Astrocyte (in vitro differentiated cells and primary cell): ENCODE measurements at places on chromosomes 3 and 15. TPM values are rescaled to one million over a fixed set of nuclear protein-coding genes. Genes with fewer than 3 reads are reported as not detected.

GRCh38 chr3:123336001-123336400 is 112.9 kb downstream of the ADCY5 start:
- peaks cover 24% of the 10 kb centered on the region for H3K27me3 ChIP-seq
- no peaks in the 10 kb centered on the region for H3K36me3 ChIP-seq
- no peak for DNase-seq
- H3K4me3 ChIP-seq, result no peak overlapping the region
- no peaks in the 10 kb centered on the region for H3K4me1 ChIP-seq

DNA sequence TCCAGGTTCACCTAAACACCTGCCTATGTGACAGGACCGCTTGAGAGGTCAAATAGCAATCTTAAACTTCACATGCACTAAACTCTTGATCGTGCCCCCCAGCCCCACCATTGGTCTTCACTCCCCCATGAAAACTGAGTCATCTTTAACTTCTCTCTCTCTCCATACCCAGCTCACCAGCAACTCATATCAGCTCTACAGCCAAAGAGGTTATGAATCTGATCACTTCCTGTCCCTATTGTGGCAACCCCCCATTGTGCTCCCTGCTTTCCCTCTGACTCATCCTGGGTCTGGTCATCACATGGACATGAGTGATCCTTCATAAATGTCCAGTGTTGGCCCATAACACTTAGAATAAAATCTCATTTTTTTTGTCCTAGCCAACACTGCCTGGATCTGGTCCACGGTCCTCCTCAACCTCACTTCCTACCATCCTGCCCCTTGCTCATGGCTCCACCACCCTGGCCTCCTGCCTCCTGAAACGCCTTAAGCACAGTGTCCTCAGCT is 103.4 kb upstream of the HACD2 start:
- H3K27ac ChIP-seq, result peak overlapping the region; percentile 87
- peaks cover 32% of the 10 kb centered on the region for H3K4me1 ChIP-seq
- H3K27me3 ChIP-seq, result no peaks in the 10 kb centered on the region
- H3K4me3 ChIP-seq, result no peak overlapping the region

GRCh38 chr3:150227839-150228238 is 180.3 kb upstream of the TSC22D2 start:
- peaks cover 5% of the 10 kb centered on the region for H3K4me1 ChIP-seq
- H3K27ac ChIP-seq, result no peak overlapping the region
- no peaks in the 10 kb centered on the region for H3K27me3 ChIP-seq
- no peaks in the 10 kb centered on the region for H3K36me3 ChIP-seq

DNA sequence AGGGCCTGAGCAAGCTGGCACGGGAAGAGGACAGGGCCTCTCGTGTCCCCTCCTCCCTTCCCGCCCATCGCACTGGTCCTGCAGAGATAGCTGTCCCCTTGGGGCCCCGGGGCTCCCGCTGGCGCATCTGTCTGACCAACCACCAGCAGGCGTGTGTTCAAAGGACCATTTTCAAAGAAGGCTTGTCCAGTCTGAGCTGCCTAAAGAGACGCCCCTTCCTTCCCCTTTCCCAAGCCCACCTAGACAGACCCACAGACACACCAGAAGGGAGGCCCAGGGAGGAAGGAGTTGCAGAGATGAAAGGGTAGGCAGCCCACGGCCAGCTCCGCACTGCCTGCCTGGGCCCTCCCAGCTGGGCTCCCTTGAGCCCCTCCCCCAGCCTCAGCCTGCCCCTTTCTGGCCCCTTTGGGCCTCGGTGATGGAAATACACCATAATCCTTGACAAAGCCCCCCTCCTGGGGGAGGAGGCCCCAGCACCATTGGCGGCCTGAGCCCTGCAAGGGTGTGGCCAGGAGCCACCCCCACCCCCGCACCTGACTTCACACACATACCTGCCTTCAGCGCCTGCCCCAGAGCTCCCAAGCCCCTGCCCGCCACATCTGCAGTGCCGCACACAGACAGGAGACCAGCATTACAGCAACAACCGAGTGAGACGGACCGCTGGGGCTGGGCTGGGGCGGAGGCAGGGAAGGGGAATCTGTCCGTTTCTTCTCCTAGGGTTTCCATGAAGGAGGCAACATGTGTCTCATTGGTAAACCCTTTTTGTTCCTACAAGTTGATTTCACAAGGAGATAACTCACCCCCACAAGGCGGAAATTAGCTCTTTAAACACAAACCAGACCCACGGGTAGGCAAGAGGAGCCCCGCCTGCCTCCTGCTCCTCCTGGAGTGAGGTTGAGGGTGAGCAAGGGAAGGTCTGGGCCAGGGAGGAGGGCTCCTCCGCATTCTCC is at the start of gene STRA6:
Gene STRA6 (minus strand): TSS at position 336 of the 950 bp plus-strand sequence. CDS start 520 bp downstream, outside the sequence.
- H3K36me3 ChIP-seq, result no peaks in the 10 kb centered on the region
- H3K27me3 ChIP-seq, result no peaks in the 10 kb centered on the region
- no peak within 1 kb of the TSS for H3K4me3 ChIP-seq
- H3K4me1 ChIP-seq, result peaks cover 66% of the 10 kb centered on the region

Gene UACA
- 168 and 200 TPM in 2 replicates for total RNA-seq

Gene BOC
- 20.2 TPM in 2 replicates for total RNA-seq
